ENCODE measurements at places on chromosomes 6 and 20.

DNA sequence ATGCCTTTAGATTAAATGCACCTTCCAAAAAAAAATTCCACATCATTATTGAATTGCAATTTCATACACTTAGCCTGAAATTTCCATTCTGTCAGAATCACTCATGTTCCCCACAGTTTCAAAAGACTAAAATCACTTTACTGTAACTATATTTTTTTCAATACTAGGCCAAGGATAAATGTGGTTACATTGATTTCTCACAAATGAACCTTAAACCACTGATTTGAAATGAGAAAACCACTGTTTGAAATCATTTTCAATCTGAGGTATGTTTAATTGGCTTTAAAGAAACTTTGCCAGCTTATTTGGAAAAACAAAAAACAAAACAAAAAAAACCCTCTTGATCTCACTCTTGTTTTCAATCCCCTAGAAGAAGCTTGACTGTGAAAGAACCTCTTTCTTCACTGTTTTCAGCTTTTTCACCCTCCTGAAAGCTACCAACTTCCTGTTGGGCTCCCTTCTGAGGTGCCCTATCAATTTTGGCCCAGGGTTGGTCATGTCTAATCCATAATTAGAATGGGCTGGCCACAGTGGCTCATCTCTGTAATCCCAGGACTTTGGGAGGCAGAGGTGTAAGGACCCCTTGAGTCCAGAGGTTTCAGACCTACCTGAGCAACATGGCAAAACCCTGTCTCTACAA is 242.5 kb downstream of the ADGRG6 start:
- no peak for DNase-seq

DNA sequence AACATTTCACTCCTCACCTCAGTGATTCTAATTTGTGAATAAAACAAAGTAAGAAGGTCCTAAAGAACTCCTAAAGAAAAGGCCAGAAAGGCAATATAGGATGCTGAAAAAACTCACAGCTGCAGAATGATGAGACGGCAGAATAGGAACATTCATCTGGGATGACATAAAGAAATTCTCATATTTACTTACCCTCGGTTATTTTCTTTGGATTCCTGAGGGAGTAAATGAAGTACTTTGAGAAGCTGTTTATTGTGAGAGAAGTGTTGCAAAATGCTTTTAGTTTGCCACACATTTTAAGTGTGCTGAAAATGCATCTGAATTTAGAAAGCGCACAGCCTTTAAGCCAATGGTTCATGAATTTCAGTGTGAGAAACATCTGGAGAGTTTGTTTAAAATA is 35.7 kb upstream of the RBL1 start:
- no peak for DNase-seq

DNA sequence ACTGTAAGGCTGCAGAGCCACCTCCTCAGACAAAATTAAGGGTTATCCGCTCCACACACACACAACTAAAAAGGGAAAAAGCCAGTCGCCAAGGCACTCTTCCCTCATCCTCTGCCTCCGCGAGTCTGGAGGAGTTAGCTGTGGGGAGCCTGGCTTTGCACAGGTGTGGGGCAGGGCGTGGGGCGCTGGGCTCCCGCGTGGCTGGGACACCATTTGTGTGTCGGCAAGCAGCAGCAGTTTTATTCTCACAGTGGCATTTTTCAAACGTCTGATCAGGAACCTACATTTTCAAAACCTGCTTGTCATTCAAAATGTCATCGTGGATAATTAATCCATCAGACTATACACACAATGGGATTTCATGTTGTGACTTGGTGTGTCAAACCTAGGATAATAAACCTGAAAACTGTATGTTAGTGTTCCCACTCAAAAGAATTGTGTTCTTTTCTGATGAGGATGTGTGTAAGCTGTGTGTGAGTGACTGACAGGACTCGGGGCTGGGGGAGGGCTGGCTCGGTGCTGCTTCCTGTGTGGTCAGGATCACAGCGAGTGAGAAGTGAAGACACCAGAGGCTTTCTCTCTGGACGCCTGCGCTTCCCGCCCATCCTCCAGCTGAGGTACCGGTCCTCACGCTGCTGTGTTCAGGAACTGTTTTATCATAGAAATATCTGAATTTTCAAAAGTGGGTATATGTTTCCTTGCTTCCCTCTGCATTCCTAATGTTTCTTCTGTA is 83.1 kb downstream of the IRF4 start:
- peak; percentile 65 for DNase-seq

DNA sequence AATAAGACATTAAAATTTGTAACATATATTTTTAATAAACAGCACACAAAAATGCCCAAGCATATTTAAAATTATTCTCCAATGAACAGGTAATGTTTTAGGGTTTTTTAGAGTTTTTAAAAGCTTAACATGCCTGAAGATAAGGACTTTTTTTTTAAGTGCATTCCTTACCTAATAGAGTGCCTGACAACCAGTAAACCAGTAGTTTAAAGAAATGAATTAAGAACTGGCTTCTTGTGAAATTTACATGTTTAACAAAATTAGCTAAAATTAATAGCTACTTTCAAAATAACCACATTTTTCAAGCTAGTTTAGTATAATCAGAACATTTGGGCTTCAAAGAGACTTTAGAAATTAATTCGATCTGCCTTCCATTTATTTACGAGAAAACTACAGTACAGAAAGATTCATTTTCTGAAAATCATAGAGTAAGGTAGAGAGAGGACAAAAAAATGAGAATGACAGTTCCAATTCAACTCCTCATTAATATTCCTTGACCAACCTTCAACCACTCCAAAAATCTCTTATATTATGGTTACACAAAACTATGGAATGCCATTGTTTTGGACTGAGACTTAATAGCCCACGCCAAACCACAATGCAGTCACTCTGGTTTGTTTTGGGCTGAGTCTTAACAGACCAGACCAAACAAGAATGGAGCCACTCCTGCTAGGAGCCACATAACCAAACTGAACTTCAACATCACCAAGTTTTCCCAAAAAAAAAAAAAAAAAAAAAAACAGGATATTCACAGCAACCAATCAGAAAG is 5.7 kb upstream of the PLN start:
- no peak for DNase-seq

GRCh38 chr6:32114796-32115195 is 5.7 kb upstream of the TNXB start:
- no peak for DNase-seq

DNA sequence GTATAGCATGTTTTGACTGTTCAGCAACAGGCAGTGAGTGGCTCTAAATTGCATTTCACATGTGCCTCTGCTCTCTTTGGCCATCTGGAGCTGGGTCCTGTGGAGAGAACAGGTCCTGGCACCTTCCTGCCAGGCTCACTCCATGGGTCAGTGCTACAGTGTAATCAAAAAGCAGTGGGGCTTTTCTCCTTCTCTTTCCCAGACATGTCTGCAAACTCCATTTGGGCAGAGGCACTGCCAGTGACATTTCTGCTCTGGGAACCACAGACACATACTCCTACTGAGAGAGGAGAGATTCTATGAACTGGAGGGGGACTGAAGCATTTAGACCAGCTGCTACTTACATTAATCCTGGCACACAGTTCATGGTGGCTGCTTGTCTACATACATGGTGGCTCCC is 68.3 kb upstream of the TRAF3IP2 start:
- no peak for DNase-seq

GRCh38 chr6:13478525-13478966 is 8.9 kb downstream of the GFOD1 start:
- no peak for DNase-seq

GRCh38 chr20:1721687-1722512 is 64.3 kb upstream of the SIRPG start:
- no peak for DNase-seq

DNA sequence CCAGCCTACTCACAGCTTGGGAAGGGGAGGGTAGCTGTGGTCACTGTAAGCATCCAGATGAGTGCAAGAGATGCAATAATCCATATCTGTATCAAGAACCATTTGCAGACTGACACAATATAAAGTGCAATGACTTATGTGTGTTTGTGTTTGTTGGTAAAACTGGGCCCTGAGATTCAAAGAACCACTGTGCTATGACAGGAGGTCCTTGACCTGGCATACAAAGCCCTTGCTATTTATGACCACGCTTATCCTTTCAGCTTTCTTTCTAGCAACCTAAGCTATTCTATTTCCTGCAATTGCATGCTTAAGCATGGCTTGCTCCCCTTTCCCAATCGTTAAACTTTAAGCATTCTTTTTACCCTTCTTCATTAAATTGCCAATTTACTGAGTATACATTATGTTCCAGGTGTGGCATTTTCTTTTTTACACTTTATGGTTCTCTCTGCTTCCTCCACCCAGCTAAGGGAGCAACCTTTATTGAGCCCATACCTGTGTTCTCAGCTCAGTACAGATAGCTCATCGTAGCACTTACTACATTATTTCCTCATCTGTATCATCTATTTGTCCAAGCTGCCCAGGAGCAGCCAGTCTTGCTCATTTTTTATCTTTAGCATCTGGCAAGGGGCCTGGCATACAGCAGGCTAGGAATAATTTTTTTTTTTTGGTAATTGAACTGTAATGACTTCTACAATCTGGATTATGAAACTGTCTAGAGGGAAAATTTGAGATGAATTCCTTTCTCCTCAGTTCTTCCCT is 3.5 kb downstream of the MCUR1 start:
- no peak for DNase-seq

DNA sequence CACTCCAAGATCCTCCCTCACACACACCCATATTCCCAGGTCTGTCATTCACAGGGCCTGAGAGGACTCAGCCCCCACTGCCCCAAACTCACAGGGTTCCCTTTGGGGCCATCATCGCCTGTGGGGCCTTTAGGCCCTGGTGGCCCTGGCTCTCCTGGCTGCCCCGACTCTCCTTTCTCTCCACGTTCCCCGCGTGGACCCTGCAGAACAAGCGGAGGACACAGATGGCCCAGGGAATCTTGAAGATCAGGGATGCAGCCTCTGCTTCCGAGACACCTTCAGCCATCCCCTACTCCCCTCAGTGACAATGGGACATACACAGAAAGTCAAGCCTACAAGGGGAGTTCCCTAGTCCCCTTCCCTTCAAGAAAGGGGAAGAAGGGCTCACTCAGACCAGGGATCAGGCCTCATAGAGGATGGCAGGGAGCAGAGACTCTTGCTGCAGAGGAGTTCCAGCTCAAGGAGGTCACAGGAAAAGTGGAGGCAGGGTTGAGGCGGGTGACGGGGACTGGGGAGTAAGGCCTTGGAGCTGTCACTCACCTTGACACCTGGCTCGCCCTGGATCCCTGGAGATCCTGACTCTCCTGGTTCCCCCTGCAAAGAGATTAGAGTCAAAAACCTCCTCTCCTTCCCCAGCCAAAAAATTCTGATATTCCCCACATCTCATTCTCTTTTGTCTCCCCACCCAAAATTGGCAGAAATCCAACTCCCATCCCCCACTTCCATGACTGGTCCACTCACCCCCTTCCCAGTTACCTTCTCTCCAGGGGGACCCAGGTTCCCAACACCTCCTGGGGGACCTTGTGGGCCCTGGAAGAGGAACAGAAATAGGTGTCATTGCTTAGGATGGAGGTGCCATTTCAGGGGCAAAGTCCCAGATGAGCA is 22.7 kb downstream of the COL11A2 start:
- no peak for DNase-seq

DNA sequence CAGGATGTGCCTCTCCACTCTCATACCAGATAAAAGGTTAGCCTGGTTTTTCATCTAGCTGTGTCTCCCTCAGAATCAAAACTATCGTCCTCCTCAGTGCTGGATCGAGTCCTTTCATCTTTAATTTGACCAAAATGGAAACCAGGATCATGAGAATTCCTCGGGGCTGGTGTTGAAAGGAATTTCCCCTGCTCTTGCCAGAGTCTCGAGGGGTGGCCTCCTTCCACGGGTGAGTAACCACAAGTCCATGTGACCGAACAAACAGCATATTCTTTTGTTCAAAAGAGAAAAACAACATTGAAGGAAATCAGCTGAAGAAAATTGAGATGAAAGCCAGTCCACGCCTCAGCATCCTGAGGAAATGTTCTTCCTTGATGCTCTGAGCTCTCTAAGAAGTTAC is 165.9 kb upstream of the CDYL start:
- DNase-seq: no peak

DNA sequence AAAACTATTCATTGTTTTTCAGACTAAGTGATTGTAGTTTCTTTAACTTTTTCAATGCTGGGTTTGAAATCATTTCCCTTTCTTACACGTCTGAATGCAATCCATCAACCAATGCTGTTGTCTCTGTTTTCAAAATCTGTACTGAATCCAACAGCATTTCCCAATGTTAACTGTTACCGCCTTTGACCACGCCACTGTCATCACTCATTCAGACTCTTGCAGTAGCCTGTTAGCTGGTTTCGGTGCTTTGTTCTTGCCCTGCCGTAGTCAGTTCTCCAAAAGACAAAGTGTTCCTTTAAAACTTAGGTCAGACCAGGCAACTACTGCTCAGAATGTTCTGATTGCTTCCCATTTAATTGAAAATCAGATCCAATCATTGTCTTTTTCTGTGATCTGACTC is 131.3 kb downstream of the PLCB4 start:
- no peak for DNase-seq

DNA sequence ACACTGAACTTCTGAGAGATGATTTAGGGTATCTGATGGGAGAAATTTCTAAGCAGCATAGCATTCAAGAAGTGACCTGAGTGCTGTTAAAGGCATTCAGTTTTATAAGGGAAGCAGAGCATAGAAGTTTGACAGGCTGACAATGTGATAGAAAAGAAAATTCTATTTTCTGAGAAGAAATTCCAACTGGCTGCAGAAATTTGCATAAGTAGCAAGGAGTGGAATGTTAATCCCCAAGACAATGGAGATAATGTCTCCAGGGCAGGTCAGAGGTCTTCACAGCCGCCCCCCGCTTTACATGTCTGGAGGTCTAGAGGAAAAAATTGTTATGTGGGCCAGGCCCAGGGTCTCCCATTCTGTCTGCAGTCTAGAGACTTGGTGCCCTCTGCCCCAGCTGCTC is 1361.8 kb upstream of the EYS start:
- DNase-seq: no peak

DNA sequence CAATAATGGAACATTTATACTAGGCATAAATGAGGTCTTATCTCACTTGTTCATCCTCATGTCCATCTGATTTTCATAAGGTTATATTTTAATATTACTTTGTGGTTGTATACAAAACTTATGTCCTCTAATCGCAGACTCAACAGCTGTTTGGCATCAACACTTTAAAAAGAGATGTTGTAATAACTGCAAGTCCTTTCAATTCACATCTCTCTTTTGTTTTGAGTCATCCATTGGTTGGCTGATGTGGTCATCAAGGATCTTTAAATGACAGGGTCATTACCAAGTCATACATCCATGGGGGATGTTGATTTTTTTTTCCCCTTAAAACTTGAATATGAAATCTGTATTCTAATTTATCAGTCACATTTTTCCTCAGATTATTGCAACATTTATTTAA is 299.4 kb upstream of the NRSN1 start:
- no peak for DNase-seq

GRCh38 chr6:101845172-101845571 is 451.7 kb downstream of the GRIK2 start:
- no peak for DNase-seq

Data from stimulated activated CD8-positive, alpha-beta memory T cell treated with anti-CD3 and anti-CD28 coated beads, Interleukin-7, amount 100 ng/mL, for 24 hours (primary cell).